Camera-type eye (tissue), 1 donor: ENCODE measurements at places on chromosomes 1 and 21. TPM values are rescaled to one million over a fixed set of nuclear protein-coding genes. Genes with fewer than 3 reads are reported as not detected.

ACOT11 gene
- 26.9 TPM for total RNA-seq

FMOD gene
- 137 TPM for total RNA-seq

RNASEL gene
- 10.0 TPM for total RNA-seq

SF3B4 gene
- total RNA-seq: 13.3 TPM

SIM2 gene
- 0.38 TPM for total RNA-seq

PTCH2 gene
- total RNA-seq: 4.6 TPM

SPRR2E gene
- total RNA-seq: not detected

IFNLR1 gene
- 1.6 TPM for total RNA-seq

F3 gene
- total RNA-seq: 83.5 TPM

GUCA2A gene
- total RNA-seq: not detected

LCE7A gene
- not detected for total RNA-seq

PNRC2 gene
- total RNA-seq: 171 TPM

CELA2B gene
- not detected for total RNA-seq

GPR137B gene
- total RNA-seq: 47.5 TPM

GBP2 gene
- 11.4 TPM for total RNA-seq

TMEM61 gene
- 0.71 TPM for total RNA-seq

GBP4 gene
- total RNA-seq: 6.5 TPM
